ENCODE measurements at places on chromosomes 2 and 18. TPM values are rescaled to one million over a fixed set of nuclear protein-coding genes. Genes with fewer than 3 reads are reported as not detected.

DNA sequence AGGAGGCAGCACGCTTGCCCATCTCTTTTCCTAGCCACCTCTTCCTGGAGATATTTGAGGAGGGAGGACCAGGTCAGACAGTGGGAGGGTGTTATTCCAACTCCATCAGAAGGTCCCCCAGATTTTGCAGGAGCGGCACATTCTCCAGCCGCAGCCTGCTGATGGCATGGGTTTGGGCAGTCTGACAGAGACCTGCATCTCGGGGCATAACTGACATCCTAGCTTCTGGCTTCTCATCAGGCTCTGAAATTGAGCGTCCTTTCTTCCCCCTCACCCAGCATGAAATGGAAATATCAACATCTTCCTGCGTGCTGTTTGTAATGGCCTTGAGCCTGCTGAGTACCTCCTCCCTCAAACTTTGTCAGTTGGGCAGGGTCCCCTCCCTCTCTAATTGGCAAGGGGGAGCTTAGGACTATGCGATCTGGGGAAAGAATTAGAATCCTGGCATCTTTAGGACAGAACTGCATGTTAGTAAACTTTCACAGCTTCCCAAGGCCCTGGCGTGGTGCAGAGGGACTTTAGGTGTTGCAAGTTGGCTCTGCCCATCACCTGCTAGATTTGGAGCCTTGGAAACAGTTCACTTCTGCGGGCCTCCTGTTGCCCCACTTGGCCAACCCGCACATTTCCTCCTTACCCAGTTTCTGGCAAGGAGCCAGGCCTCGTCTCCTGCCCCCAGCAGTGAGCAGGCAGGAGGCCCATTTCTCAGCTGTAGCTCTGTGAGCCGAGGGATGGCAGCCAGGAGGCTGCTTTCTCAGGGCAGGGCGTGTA, 2.2 kb downstream of the ITM2C start:
- peak; percentile 53 for DNase-seq

GRCh38 chr2:61670591-61671501, 132.7 kb upstream of the XPO1 start:
- no peak for DNase-seq

GRCh38 chr2:101986376-101986775, 5.4 kb upstream of the IL1R2 start:
- no peak for DNase-seq

DNA sequence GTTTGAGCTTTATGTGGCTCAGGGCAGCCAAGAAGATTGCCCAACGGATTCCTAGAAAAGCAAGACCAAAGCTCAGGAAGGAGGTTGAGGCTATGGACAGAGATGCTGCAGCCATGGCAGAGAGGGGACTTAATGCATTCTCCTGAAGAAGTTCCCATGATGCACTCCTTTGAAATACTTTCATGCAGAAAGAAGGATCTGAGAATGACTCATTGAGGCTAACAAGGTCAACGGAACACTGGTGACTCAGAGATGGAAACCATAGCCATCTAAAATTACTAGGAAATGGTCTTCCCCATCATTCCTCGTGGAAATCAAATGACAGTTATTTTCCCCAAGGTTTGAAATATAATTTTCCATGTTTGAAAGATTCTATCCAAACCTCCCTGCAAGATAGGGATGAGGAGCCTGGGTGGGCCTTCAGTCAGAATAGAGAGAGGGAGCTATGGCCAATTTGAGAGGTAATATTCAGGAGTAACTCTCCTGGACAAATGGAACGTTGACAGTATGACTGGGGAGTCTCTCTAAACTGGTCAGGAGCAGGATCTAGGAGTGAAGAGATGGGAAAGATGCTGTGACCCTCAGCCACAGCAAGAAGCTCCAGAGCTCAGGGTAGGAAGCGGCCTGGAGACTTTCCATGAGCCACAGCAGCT, 63.0 kb downstream of the REEP1 start:
- no peak for DNase-seq

- DNase-seq = no peak
These were observed 98.4 kb downstream of the PIEZO2 start for GRCh38 chr18:11050966-11051365.

DNA sequence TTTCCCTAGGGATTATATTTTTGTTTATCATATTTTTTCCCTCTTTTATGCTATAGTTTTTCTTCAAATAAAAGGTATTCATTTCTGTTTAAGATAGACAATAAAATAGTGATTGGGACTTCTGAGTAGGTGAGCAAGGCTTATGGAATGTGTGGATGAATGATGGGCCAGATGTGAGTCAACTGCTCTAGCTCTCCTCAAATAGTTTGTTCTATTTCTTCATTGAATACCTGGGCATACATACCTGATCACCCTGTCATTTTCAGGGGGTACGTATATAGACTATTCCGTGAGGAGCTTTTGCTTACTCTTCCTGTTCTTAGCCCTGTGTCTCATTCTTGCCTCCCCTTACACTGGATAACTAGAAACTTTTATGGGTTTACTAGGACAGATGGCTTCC, 41.9 kb downstream of the BABAM2 start:
- DNase-seq = no peak

GRCh38 chr2:10885094-10885860, 26.5 kb upstream of the KCNF1 start:
- DNase-seq = no peak

DNA sequence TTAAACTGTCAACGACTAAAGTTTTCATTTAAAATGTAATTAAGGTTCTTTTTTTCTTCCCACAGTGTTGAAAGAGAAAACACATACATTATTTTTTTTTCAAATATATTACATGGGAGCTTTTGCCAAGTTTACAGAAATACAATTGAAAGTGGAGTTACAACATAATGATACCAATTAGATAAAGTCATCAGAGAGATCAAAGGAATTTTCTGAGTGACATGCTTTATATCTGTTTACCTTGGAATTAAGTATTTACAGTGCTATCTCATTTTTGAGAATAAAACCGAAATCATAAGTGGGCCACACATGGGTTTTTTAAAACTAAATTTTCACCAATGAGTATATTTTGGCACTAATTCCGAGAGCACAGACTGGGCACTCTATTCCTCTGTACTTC, 165.2 kb downstream of the RAPGEF4 start:
- DNase-seq = no peak

DNA sequence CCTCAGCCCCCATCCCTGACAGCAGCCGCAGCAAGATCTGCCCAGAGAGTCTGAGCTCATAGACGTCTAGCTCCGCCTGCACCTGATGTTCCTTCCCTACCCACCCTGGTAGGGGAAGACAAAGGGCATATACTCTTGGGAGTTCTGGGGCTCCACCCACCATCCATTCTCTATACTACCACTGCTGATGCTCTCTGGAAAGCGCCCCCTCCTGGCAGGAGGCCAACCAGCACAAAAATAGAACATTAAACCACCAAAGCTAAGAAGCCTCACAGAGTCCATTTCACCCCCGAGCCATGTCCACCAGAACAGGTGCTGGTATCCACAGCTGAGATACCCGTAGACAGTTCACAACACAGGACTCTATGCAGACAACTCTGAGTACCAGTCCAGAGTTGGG, 662.6 kb upstream of the FAM98A start:
- no peak for DNase-seq

DNA sequence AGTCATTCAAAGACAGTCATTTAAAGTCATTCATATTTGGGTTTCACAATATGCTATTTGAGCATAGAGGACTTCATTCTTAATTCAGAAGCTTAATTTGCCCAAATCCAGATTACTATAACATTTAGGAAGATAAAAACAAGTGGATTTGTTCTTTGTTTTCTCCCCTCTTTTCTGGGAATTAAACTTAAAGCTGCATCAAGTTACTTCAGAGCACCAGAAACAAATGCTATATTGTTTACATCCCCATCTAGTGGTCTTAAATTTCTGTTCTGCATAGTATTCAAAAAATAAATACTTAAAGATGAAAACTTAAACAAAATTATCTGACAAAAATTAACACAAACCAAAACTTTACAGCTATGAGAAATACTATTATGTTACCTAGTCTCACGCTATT, 34.7 kb upstream of the MARCHF7 start:
- no peak for DNase-seq

GRCh38 chr2:37987098-37987775, 62.1 kb downstream of the RMDN2 start:
- no peak for DNase-seq

- DNase-seq = no peak
These were observed 43.0 kb downstream of the WIPF1 start for GRCh38 chr2:174554529-174555150.

DNA sequence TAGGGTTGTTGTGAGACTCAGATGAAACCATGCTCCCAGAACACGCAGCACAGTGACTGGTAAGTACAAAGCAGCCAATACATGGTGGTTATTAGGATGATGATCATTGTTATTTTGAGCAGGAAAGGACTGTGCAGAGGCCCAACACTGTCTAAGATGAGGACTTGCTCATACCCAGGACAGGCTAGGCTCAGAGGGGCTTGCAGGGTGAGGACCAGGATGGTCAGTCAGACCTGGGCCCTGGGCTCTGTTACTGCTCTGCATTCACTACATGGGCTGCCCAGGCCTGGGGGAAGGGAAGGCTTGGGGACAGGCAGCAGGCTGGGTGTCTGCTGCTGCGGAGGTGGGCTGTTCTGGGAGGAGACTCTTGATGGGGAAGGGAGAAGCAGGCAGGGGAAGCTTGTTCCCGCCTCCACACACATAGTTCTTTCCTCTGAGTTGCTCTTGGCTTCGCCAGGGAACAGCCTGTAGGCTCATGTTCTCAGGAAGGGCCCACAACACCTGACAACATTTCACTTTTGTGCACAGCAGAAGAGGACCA, 17.5 kb downstream of the CAPN13 start:
- DNase-seq = no peak

- DNase-seq = no peak
These were observed 19.3 kb downstream of the CXCR2 start for GRCh38 chr2:218145124-218145523.

DNA sequence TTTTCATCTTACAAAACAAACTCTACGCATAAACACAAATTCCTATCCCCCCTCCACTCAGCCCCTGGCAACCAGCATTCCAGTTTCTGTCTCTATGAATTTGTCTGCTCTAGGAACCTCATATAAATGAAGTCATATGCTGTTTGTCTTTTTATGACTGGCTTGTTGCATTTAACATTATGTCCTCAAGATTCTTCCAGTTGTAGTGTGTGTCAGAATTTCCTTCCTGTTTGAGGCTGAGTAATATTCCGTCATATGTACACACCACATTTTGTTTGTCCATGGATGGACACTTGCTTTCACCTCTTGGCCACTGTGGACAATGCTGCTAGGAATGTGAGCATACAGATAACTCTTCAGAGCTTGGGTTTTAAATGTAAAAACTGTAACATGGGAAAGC, 272.1 kb downstream of the GBX2 start:
- no peak for DNase-seq

DNA sequence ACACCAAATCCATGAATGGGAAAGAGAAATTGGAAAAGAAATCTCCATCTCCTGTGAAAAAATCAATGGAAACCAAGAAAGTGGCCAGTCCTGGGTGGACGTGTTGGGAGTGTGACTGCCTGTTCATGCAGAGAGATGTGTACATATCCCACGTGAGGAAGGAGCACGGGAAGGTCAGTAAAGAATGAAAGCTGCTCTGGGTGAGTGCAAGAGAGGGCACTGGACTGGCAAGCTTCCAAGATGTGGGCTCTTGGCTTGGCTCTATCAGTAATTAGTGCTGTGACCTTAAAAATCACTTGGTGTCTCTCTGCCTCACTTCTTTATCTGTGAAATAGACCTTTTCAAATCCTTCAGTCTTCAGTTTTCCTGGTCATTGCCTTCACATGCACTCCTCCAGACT, 89.0 kb downstream of the ZNF532 start:
- DNase-seq = no peak

- no peak for DNase-seq
These were observed 1367.2 kb upstream of the CELF4 start for GRCh38 chr18:38932752-38933151.

GRCh38 chr2:167196461-167197252, 308.4 kb downstream of the XIRP2 start:
- no peak for DNase-seq

DNA sequence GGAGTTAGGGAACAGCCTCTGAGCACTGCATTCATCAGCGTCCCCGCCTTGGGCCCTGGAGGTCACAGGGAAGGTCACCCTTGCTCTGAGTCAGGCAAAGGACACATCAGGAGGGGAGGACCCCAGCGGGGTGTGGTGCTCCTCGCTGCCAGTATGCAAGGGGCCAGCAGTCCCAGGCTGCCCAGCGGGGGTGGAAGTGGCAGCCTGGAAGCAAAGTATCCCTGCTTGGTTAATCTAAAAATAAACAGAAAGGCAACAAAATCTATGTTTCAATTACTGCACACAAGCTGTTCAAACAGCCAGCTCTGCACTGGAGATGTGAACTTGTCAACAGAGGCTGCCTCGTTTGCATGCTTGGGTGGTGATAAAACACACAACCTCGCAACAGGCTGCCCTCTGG, 164.1 kb downstream of the KLHL29 start:
- no peak for DNase-seq

GRCh38 chr2:167613471-167613870, 633.9 kb downstream of the STK39 start:
- no peak for DNase-seq

- no peak for DNase-seq
These were observed 81.8 kb upstream of the RBMS1 start for GRCh38 chr2:160575368-160575767.

GRCh38 chr2:2188941-2189340, 142.1 kb downstream of the MYT1L start:
- DNase-seq = no peak

Gene FIGN
- total RNA-seq = not detected

Gene NUP35
- 37.3 TPM for total RNA-seq

Gene SIX3
- total RNA-seq = not detected

Gene FTCDNL1
- 0.40 TPM for total RNA-seq

Gene IL1B
- total RNA-seq = not detected

Gene TWIST2
- not detected for total RNA-seq

Gene VIL1
- not detected for total RNA-seq

Gene SATB2
- total RNA-seq = 26.7 TPM

Gene FOXI3
- total RNA-seq = not detected

Gene ANKRD30B
- total RNA-seq = not detected

Gene ESPNL
- 3.4 TPM for total RNA-seq

Gene IL18RAP
- not detected for total RNA-seq

Gene MIB1
- 84.5 TPM for total RNA-seq

Gene FN1
- total RNA-seq = 1.3 TPM

Gene CLEC4F
- total RNA-seq = not detected

Gene ALPG
- total RNA-seq = not detected

Gene SLC25A52
- total RNA-seq = not detected

Gene ST6GAL2
- total RNA-seq = not detected
